NCI-H345 (cell line): ENCODE measurements at places on chromosomes 6 and 20.

GRCh38 chr6:162090734-162091133 lies 636.8 kb downstream of the PRKN start:
- no peak for DNase-seq

DNA sequence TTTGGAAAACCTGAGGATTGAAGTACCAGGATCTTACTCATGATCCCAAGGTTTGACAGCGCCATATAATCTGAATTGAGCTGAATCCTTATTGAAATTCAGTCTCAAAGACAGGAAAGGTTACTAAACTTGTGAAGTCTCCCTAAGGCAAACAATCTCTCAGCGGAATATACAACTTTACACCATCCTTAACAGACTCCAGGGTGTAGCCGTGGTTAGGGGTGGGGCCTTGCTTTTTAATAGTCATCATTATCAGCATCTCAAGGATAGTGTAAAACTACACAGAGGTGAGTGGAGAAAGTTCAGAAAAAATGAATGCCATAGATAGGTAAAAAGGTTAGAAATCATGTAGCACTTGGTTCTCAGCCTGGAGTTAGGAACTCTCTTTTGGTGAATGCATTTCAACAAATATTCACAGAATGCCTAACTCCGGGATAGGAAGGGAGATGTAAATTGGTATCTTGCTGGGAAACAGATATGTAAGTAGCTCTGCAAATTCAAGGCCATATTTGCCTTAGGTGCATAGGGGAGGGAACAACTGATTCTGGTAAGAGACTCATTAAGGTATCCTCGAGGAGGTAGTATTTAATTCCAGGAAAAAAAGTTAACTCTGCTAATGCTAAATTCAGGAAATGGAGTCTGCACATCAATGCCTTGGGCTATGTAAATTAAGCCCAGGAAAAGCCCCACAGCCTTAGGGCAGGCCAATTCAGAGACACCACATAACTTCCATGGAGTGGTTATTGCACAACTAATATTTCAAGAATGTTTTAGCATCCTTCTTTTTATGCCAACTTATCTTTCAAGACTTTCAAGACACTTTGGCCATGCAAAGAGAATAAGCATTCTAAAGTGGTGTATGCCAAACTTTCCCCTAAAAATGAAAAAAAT lies 61.6 kb downstream of the SNAP25 start:
- no peak for DNase-seq

DNA sequence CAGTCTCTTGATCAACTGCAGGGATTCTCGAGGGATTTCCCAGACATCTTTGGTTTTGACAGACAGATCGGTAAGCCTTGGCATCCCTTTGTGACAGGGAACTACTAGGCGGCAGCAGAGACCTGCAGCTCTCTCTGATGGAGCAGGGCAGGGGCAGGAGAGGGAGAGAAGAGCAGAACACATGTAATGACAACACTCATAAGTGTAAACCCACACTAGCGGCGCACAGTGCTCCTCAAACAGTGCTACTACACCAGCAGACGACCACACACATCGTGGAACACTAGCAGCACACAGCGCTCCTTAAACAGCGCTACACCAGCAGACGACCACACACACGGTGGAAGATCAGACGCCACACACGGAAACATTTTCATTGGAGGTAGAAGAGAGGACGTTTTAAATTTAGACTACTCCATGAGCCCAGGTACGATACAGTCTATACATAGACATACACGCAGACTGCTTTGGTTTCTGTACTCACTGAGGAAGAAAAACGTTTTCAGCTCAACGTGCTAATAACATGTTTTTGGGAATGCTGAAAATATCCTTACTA lies 94.5 kb upstream of the TRAF3IP2 start:
- no peak for DNase-seq

DNA sequence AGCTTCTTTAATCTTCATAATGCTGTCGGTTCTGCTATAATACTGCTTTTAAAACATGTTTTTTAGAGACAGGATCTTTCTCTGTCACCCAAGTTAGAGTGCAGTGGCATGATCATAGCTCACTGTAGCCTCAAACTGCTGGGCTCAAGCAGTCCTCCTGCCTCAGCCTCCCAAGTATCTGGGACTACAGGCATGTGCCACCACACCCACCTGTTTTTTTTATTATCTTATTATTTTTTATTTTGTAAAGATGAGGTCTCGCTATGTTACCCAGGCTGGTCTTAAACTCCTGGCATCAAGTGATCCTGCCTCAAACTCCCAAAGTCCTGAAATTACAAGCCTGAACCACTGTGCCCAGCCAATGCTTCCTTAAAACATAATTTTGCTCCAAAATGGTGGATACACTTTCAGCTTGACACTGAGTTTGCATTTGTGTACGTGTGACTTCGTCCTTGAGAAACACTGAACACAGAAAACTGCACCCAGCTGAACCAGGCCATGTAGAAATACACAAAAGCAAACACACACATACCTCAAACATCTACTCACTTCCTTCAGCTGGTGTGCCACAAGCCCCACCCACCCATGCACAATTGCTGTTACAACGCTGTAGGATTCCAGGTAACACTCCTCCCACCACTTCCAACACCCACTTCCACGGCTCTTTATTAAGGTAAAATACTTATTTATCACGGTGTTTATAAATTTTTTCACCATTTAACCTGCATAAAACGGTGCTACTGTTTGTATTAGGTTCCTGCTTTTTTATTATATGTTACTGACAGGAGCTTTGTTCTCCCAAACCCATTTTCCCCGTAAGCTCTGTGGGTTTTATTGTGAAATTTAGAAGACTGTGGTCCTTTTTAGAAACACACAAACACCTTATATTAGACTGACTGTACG lies 109.1 kb downstream of the TSHZ2 start:
- no peak for DNase-seq

- no peak for DNase-seq
Observed at GRCh38 chr6:43729537-43729936, 40.5 kb upstream of the VEGFA start.

DNA sequence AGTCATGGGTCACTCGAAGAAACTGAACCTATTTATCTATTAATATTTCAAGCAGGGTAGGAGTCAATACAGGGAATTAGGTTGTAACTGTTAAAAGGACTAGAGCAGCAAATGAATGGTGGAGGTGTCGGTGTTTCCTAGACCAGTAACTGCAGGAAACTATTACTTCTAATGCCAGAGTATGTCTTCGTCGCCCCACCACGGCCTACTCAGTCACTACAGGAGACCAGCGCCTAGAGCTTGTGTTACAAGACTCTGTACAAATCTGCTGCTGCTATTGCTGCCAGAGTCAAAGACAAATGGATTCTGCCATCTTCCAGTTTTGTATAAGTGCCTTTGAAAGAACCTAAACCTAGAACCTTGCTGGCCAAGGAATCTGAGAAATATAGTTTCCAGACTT lies 343.9 kb downstream of the SOX4 start:
- no peak for DNase-seq

GRCh38 chr6:36160147-36160760 lies 29.9 kb downstream of the MAPK13 start:
- no peak for DNase-seq

DNA sequence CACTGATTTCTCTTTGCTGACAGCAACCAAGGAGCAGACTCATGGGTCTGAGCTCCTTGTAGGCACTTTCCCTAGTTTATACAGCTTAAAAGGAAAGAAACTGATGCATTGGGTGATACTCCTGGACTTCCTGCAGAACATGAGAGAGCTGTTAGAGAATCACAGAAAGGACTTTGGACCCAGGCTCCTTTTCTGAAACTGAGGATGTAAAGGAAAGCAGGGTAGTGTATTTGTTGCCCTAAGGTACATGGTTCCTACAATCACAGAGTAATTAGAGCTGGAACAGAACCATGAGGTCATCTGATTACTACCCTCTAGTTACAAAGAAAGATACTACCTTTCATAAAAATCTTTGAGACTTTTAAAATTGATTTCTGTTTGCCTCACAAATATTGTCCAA lies 477.1 kb upstream of the SPTLC3 start:
- DNase-seq = no peak
